Kidney capillary endothelial cell (primary cell): ENCODE measurements at places on chromosomes 2 and 18.

- no peak for DNase-seq
Measured at GRCh38 chr18:56319953-56320352, 318.4 kb downstream of the TXNL1 start.

GRCh38 chr2:227464361-227464760 lies 7.6 kb upstream of the AGFG1 start:
- no peak for DNase-seq

- DNase-seq: peak; percentile 44
Measured at GRCh38 chr2:216339456-216340279, 32.6 kb downstream of the MARCHF4 start.

- peak; percentile 53 for DNase-seq
Measured at GRCh38 chr2:96116879-96117533, 635 bp upstream of the ADRA2B start.

DNA sequence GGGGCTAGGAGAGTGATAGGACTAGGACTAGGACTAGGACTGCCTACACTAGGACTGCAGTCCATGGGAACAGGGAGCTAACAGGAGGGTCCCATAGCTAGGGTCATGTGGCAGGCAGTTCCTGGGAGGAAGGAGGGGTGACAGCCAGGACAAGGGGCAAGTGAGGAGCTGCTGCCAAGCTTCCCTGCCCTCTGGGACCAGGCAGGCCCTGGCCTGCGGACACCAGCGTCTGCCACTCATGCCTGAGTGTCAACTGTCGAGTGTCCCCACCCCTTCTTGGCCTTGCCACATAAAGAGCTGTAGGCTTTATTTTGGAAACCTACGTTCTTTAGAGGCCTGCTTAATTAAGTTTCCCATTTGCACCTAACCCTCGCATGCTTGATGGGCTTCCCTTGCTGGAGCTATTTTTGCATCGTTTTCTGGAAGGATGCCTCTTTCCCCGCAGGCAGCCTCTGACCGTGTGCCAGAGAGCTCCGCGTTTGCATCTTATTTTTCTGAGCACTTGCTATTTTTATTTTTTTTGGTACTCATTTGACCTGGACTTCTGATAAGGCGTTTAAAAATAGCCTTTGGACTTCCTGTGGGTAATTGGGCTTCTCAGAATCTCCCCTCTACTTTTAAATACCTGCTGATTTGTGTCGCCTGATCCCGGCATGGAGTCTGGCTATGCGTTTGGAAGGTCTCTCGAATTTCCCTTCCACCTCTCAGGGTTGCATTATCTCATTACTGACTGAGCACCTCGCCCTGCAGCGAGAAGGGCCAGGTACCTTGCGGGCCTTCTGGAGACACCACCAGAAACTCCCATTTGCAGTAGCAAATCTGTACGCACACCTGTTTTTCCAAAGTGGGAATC lies 66.4 kb downstream of the SH3RF3 start:
- no peak for DNase-seq

GRCh38 chr2:241224018-241224850 lies 35.8 kb downstream of the ANO7 start:
- DNase-seq: no peak

DNA sequence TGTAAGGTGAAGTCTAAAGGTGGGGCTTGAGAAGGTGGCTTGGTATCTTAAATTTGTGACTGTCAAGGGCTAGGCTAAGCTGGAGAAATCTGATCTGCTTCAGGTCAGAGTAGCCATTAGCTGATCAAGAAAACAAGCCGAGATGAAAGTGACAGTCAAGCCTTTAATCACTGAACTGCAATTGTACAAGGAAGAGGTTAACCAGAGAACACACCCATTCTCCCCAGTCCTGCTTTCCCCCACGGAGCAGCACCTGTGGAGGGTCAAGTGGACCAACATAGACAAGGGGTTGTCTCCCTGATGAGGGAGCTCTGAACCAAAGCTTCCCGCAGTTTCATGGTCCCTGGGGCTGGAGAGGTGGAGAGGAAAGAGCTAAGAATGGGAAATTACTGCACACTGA lies 901.2 kb downstream of the DCC start:
- no peak for DNase-seq

DNA sequence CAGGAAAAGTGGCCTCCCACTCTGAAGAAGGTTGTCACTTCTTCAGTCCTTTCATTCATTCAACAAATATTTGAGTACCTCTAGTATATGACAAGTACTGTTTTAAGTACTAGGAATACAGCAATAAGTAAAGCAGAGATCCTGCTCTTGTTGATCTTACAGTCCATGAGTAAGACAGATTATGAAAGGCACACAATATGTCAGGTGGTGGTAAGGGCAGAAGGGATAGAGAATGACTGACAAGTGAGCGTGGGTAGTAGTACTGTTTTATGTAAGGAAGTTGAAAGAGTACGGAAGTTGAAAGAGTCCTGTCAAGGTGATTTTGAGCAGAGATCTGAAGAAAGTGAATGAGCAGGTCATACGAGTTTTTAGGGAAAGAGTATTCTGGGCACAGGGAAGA lies 111.3 kb downstream of the GALNT1 start:
- no peak for DNase-seq

DNA sequence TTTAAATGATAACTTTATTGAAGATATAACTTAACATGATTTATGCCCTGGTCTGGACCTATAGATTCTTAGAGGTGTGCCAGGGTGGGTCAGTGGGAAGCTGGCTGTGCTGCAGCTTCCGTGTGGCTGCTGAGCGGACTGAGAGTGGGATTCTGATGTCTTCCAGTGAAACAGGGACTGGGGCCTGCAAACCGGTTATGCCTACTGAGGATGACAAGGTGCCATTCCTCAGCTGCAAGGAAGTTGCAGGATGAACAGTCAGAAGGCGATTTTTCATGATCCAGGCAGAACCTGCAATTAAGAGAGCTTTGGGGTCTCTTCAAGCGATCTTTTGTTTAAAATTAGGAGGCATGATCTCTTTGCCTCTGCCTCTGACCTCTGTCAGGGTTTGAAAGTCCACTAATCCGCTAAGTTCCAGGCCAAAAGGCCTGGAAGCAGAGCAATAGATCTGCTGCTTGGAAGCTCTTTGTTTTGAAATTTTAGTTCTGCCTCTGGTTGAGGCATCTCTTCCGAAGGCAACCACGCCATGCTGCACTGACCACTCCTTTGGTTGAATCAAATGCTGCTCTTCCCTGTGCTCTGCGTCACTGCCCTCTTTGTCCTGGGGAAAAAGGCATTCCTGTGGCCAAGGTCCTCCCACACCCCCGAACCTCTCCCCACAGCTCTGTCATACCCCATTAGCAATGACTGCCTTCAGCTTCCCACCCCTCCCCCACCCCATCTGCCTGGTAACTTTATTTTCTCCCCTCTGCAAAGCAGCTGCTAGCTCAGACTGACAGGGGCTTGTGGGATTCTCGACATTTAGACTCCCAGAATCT lies 2.0 kb downstream of the TMEM169 start:
- DNase-seq: no peak

DNA sequence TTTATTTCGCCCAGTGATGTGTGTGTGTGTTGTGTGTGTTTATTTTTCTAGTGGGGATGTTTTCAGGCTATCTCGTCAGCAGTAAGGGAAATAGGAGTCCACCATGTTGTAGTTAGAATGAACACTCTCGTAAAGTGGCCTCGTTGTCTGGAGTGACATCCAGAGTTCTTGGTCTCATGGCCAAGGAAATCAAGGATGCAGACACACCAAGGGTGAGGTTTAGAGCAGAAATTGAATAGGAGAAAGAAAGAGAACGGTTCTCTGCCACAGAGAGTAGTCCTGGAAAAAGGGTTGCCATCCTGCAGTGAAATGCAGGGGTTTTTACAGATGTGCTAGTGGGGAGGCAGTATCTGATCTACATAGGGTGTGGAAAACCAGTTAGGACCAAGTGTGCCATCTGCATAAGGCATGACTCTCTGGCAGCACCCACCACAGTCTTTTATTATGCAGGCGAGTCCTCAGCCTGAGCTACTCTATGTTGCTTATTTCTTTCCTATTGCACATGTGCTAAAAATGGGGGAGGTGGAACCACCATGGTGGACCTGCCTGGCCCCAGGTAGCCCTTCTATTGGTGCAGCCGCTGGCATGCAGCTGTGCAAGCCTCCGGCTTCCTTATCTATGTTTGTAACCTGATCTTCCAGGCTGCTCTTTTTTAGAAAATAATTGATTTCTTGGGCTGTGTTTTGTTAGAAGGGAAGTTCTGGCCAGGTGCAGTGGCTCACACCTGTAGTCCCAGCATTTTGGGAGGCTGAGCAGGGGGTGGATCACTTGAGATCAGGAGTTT lies 23.2 kb downstream of the RALB start:
- no peak for DNase-seq

GRCh38 chr2:144088863-144089262 lies 431.1 kb downstream of the ZEB2 start:
- no peak for DNase-seq

DNA sequence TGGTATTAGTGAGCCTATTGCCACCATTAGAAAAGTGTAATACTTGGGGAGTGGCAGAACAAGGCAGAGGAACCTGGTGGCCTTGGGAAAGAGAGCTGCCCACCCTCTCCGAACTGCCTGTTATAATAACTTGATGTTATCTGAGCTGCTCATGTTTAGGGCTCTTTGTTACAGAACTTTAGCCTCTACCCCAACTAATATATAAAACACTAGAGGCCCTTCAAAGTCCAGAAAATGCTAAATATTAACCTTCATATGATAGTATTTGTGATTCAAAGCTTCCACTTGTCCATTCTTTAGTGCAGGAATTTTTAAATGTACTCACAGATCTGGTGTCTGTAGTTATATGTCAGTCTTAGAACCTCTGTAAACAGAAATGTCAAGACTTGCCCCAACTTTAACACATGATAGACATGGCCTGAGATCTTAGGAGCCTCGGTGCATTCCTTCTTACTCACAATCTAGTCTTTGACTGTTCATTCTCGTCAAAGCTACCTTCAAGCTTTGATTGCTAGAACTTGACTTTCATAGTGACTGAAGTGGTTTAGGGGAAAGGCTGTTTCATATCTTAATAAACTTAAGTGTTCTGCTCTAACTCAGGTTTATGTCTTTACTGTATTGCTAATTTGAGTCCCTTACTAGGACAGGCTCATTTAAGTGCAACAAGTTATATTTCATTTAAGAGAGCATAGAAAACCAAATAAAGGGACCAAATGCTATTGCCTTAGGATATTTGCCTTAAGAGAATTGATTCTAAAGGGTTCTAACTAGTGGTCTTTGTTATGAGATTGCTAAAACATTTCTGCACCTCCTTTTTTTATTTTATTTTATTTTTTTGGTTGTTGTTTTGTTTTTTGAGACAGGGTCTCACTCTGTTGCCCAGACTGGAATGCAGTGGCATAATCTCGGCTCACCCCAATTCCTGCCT lies 41.6 kb downstream of the DDX1 start:
- DNase-seq: no peak

GRCh38 chr2:96594691-96595152 lies 43.4 kb downstream of the KANSL3 start:
- DNase-seq: no peak

GRCh38 chr2:217846321-217846743 lies 156.5 kb downstream of the TNS1 start:
- no peak for DNase-seq

- no peak for DNase-seq
Measured at GRCh38 chr2:38127277-38127676, 51.3 kb upstream of the CYP1B1 start.

- no peak for DNase-seq
Measured at GRCh38 chr2:219644801-219645480, 17.5 kb downstream of the SLC4A3 start.

- no peak for DNase-seq
Measured at GRCh38 chr2:104429639-104430358, 424.1 kb upstream of the POU3F3 start.

- no peak for DNase-seq
Measured at GRCh38 chr18:50410894-50411293, 36.0 kb downstream of the SKA1 start.

- DNase-seq: peak; percentile 64
Measured at GRCh38 chr18:45664824-45665763, 49.8 kb downstream of the SLC14A2 start.

- peak; percentile 50 for DNase-seq
Measured at GRCh38 chr2:1755436-1756191, 11.3 kb upstream of the PXDN start.

DNA sequence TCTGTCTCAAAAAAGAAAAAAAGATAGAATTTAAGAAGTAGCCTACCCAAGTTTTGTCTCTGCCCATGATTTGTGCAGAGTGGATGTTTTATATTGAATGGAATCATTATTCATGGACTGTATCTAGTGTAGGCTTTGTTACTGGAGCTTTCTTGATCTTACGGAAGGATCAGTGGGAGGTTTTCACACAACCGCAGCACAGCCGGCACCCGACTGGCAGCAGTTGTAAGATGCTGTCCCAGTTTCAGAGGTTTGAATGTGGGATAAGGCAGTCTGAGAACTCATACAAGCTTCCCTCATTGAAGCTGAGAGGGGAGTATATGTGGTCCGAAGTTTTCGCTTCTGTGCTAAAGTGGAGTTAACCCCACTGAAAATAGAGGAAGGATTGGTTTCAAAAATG lies 19.7 kb upstream of the SAG start:
- DNase-seq: no peak
